RKO (cell line): ENCODE measurements at places on chromosomes 5 and 9.

DNA sequence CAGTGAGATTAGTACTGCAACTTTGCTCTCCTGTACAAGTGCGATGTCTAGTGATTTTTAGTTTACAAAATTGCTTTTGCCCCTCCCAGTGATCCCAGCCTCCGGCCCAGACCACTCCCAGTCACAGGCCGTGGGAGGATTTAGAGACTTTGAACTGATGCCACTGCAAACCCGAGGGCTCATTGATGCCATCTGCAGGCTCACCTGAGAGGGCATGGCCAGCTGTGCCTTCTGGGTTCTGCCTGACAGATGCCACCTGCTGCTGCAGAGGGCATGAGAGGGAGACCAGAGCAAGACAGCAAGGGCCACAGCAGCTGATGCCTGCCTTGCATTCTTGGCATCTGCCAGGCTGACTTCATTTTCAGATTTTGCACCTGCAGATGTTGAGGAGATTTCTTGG, 593.8 kb downstream of the CDK5RAP2 start:
- DNase-seq = no peak

- DNase-seq = no peak
Measured at GRCh38 chr5:117207088-117207668, 632.6 kb upstream of the SEMA6A start.

DNA sequence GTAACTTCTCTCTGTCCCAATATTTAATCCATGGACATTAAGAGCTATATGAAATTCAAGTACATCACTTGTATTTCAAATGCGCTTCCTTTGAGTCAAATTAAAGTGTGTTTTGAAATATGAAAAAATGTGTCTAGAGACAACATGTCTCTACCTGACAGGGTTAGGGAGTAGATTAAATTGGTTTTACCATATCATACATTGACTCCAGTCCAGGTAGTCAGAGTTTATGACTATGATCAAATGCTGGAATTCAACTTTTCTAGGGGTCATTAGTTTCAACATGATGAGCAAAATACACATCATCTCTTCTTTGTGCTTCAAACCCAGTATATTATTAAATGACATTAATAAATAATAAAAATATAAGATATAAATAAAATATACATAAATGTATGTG, 259.2 kb downstream of the CDH10 start:
- no peak for DNase-seq

GRCh38 chr5:88883836-88884607, 1.0 kb upstream of the MEF2C start:
- DNase-seq = no peak

DNA sequence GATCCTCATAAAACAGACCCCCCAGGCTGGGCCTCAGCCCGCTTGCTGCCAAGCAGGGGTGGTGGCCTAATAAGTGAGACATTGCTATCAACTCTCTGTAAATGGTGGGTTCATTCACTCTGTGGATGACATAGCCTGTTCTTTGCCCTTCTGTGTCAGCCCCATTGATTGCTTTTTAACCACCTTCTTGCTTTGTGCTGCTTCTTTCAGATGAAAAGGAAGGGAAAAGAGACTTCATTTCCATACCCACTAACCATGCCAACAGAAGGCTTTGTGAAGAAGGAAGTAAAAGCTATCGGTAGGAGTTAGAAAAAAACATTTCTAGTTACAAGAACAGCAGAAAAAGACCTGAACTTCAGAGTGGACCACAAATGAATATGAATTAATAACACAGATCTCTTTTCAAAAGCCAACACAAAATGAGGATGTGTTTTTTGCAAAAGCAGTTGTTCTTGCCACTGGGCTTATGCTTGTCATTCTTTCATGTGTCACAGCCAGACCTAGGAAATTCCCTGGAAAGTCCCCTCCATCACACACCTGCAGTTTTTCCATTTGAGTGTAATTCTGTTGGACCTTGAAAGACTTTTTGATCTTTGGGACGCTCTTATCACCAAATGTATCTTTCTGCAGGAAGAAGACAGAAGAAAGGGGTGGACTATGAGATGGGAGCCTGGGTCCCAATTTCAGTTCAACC, 507.7 kb downstream of the CCDC171 start:
- DNase-seq = peak; percentile 38

- no peak for DNase-seq
Measured at GRCh38 chr9:127018935-127019334, 103.5 kb downstream of the ANGPTL2 start.

GRCh38 chr9:7871977-7872730, 72.6 kb upstream of the DMAC1 start:
- DNase-seq = no peak

GRCh38 chr5:61202213-61202612, 39.9 kb upstream of the SMIM15 start:
- DNase-seq = peak; percentile 28
